NCI-H460 (cell line): ENCODE measurements at places on chromosomes 3 and 15. TPM values are rescaled to one million over a fixed set of nuclear protein-coding genes. Genes with fewer than 3 reads are reported as not detected.
A peak's percentile ranks its signal among the peaks of the same experiment; 100 is the strongest.

Gene PLS1
- 43.0 and 44.6 TPM in 2 replicates for total RNA-seq

DNA sequence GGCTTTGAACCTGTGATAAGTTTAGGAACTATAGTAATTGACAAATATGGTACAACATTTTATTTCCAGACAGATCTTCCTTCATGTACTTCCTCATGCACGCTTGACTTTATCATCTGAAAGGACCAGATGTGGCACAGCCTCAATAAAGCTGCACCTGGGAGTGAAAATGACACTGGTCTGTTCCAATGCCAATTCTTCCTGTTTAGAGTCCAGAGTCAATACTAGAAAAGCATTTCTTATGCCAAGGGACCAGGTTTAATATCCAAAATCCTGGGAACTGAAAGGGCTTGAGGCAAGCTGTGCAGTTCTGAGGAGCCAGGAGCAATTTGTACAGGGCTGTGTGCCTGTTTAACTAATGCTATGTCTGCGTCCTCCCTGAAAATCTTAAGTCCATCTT lies 15.3 kb downstream of the DPH6 start:
- DNase-seq = no peak

GRCh38 chr15:35746121-35746520 lies 200.2 kb upstream of the DPH6 start:
- DNase-seq = no peak

DNA sequence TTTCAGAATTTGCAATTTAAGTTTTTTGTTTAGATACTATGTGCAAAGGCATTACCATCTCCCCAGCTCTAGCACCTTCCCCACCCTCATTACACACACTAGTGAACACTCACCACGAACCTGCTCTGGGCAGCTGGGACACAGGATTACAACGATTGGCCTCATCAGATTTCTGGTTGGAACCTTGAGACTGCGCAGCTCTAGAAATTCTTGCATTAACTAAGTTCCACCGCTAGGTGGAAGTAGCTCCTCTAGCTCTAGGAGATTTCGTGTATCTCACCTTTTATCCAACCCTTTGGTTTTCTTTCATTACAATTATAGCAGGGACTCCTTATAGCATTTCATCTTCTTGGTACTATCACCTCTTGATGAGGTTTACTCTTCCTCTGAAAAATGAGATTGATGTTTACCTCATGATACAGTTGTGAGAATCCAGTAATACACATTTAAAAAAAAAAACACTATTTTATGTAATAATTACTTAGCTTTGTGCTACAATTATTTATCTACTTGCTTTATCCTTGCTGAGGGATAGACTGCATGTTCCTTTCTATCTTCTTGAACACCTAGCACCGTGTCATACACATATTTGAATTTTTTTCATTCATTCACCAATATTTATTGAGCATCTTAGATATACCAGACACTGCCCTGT lies 28.7 kb upstream of the PLOD2 start:
- DNase-seq = peak; percentile 60

DNA sequence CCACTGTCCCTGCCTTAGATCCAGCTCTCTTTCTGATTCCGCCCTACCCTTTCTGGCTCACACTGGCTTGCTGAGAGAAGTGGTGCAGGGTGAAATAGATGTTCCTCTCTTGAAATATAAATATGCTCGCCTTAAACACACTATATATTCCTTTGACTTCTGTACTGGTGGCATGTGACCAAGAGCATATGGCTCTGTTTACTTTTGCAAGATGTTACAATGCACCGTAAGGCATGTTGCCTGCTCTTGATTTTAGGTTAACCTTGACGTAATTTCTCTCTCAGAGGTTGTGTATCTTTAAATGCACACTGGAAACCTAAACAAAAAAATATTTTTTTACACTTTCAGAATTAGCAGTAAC lies 749 bp downstream of the RSRC1 start:
- DNase-seq = no peak
